Calu3 (cell line): ENCODE measurements at places on chromosomes 5 and 9.

- DNase-seq, result no peak
Measured at GRCh38 chr9:15268782-15269181, 38.2 kb downstream of the TTC39B start.

- DNase-seq, result no peak
Measured at GRCh38 chr9:4862506-4863250, 69.9 kb downstream of the RCL1 start.

DNA sequence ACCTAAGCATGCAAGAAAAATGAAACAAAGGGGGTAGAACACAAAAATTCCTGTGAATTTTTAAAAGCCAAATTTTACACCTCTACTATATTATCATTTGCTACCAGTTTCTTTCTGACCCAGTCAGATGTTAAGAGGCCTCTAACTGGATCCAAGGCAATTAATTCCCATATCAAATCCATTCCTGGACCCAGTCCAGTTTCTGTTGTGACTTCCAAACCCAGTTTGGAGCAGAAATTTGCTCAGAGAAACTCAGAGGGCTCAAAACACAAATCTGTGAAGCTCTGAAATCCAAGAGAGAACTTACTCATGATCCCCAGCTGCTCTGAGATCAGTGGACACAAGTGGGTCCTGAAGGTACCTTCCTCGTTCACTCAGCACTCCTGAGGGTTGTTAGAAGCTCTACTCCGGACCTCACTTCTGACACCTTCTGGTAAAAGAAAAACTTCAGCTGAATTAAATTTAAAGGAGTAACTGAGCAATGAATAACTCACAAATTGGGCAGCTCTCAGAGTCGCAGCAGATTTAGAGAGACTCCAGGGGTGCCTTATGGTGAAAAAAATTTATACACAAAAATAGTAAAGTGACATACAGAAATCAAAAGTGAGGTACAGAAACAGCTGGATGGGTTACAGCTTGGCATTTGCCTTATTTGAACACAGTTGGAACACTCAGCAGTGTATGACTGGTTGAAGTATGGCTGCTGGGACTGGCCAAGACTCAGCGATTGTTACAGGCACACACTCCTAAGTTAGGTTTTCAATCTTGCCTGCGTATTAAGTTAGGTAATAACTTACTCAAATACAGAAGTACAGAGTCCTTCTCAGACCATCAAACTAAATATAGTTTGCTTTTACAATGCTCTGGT lies 32.4 kb downstream of the INSL4 start:
- DNase-seq, result peak; percentile 7

DNA sequence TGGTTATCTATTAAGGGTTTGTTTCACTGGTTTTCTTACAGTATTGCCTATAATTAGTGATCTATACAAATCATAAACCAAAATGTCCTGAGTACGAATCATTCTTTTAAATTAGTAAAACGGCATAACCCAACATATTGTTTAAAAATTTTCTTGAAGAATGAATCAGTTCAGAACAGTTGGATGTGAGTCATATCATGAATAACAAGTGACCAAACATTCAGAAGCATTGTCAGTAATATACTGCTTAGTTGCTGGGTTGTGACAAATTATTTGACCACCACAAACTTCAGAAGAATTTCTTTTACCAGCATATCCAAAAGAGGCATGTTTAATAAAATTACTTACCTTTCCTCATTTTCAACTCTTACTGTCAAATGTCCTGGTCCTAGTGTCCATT lies 111.2 kb downstream of the UNC13B start:
- DNase-seq, result no peak

- DNase-seq, result no peak
Measured at GRCh38 chr9:127971357-127972235, 9.2 kb downstream of the EEIG1 start.

DNA sequence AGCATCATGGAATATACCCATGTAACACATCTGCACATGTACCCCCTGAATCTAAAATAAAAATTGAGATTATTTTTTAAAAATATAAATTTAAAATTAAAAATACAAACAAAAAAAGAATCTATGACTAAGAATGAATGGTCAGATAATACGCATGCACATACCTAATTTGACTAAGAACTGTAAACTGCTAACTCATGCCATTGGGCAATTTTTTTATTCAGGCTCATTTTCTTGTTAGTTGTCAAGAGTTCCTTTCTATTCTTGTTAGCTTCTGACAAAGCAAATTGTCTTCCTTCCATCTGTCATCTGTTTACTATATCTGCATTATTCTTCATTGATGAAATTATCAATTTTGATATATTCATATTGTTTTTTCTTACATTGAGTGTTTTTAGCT lies 69.5 kb upstream of the HAND1 start:
- DNase-seq, result no peak

DNA sequence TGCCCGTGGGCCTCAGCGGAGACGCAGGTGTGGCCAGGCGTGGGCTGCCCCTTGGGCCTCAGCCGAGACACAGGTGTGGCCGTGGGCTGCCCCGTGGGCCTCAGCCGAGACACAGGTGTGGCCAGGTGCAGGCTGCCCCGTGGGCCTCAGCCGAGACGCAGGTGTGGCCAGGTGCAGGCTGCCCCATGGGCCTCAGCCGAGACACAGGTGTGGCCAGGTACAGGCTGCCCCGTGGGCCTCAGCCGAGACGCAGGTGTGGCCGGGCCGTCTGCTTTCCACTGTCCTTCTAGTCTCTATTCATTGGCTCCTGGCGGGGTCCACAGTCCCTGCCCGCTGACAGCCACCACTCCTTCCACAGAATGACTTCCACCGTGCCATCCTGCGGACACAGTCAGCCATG lies 56.1 kb downstream of the KCNT1 start:
- DNase-seq, result no peak

DNA sequence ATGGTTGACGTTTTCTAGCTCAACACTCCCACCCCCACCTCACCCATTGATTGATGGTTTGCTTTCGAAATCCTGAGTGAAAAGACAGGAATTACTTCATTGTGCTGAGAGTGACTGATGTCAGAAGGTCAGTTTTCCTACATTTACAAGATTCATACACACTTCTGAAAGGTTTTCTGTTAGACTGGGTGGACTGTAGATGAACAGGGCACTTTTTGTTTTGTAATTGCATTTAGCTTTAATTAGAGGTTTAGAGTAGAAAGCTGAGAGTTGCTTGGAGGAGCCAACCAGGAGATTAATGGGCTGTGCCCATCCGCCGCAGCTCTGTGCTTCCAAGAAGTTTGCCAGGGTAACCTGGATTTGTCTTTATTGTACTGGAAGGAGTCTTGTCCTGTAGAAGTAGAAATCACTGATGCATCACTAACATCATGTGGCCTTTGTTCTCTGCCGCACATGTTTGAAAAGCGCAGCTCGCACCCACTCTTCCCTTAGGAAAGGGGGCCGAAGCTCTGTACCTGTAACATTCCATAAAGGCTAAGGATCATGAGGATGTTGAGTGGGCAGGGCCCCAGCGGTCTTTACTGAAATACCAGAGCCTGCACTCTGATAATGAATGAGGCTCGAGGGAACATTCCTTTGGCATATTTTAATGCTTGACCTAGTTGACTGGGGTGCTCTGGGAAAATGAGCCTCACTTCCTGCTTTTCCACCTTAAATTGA lies 267.6 kb upstream of the DMRT1 start:
- no peak for DNase-seq

GRCh38 chr5:173314166-173314952 lies 13.9 kb downstream of the STC2 start:
- no peak for DNase-seq

DNA sequence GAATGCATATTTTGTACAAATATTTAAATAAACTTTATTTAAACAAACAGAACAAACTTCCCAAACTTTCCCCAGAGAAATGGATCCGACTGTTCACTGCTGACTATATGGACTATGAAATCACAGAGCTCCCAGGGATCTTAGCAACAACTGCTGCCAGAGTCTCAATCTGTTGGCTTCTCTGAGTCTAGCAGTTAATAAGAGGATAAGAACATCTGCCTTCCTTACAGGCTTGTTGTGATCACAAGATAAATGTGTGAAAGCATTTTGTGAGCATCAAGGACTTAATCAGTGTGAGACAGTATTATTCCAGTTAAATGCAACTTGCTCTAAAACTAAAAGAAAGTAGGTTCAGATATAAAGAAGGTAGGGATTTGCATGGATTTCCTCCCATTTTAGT lies 31.4 kb upstream of the MYOT start:
- no peak for DNase-seq

GRCh38 chr9:131856105-131856504 lies 116.2 kb upstream of the RAPGEF1 start:
- no peak for DNase-seq

DNA sequence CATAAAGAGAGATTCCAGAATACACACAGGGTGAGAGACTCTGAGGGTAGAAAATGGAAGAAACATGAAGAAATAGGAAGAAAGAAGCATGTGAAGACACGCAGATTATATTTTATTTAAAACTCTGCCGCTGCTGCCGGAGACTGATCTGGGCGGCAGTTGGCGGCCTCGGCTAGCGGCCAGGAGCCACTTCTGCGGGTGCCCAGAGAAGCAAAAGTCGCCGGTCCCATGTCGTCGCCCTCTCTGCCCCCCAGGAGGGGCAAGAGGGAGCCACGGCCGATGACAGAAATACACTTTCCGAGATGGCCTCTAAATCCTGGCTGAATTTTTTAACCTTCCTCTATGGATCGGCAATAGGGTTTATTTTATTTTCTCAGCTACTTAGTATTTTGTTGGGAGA lies 40.9 kb downstream of the ANKRD55 start:
- no peak for DNase-seq
